ENCODE measurements at places on chromosomes 11 and 22.

DNA sequence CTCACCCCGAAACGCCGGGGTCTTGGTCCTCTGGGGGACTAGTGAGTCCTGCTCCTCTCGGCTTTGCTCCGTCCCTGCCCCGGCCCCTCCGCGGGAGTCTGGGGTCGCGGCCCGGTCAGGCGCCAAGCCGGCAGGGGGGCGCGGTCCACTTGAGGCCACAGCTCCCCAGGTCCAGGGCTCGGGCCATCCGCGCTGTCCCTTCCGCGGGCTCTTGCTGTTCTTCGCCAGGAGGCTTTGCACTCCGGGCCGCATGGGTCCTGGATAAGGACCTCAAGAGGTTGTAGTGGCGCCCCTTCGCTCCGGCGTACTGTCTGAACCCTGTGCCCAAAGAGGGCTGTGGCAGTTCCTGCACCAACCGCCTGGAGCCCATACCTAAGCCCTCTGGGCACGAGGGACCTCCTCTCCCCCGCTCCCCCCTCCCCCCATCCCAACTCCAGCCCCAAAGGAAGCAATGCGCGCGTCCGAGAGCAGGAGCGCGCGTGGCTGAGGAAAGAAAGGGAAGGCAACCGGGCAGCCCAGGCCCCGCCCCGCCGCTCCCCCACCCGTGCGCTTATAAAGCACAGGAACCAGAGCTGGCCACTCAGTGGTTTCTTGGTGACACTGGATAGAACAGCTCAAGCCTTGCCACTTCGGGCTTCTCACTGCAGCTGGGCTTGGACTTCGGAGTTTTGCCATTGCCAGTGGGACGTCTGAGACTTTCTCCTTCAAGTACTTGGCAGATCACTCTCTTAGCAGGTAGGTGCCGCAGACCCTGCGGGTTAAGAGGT lies at the start of gene ADM:
Gene ADM, plus strand, starts transcription at position 579 of the 767 bp plus-strand sequence. CDS start 628 bp downstream, outside the sequence.
- DNase-seq, result no peak

DNA sequence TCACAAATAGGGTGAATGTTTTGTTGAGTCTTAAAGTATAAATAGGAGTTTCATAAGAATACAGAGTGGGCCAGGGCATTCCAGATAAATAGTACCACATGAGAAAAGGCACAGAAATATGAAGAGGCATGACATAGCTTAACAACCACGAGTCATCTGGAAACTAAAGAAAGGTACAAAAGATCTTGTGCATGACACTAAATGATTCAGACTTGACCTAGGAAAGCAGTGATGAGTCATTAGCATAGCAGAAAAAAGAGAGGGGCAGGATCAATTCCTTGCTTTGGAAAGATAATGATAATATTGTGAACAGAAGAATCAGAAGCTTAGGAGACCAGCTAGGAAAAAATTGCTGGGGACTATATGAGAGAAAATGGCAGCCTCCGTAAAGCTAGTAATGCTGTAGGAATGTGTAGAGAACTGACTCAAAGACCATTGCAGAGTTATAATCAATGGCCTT lies 47.6 kb upstream of the FIBIN start:
- DNase-seq, result no peak

DNA sequence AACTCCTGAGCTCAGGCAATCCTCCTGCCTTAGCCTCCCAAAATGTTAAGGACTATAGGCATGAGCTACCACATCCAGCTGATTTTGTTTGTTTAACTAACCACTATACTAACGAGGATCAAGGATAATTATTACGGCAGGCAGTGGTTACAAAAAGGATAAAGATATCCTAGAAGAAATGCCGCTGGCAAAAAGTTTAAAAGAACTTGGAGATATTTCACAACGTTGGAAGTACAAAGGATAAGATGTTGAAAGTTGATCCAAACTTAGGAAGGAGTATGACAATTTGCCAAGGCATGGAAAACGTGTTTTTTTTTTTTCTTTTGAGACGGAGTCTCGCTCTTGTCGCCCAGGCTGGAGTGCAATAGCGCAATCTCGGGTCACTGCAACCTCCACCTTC lies 13.4 kb downstream of the AP5B1 start:
- no peak for DNase-seq

DNA sequence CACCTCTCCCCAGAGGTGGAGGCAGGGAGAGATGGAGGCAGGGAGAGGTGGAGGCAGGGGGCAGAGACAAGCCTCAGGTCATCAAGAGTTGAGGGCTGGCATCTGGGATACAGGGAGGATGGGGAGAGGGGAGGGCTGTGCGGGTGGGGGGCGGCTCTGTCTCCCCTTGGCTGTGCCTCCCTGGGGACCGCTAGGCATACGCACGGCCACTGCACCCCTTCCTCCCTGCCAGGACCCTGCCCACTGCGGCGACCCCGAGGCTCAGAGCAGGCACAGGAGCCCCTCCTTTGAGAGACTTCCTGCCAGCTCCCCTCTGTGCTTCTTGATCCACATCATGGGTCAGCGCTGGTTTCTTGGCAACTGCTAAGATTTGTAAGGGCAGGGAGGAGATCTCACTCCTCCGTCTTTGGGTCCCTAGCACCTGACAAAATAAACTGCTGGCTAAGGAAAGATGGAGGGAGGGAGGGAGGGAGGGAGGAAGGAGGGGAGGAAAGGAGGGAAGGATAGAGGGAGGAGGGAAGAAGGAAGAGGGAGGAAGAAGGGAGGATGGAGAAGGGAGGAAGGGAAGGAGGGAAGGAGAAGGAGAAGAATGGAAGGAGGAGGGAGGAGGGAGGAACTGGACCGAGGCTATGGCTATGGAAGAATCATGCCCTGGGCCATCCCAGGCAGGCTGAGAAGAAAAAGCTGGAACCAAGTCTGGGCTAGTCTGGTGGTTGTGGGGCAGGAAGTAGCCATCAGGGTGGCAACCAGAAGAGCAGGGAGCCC lies 18.5 kb downstream of the PRR33 start:
- no peak for DNase-seq

DNA sequence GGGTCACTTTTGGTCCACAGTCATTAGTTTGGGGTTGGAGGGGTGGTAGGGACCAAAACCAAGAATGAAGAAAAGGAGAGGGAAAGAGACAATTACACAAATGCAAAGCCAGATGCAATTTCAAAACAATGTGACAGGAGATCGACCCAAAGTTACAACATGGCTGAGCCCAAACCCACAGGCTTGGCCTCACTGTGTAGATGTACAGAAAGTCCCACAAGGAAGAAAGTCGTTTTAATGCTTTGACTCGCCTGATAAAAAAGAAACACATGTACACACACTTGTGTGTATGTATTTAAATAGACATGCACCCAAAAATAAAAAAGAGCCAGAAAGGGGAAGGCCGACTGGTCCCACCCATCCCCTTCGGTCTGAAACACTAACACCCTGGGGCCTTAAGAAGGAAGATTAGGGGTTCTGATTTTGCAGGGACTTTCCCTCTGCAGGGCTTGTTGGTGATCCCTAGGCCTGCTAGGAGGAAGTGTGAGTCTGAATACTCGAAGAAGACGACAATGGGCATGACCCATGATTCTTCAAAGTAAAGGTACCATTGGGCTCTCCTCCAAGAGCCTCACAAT lies 104.1 kb downstream of the ETS1 start:
- DNase-seq, result no peak

DNA sequence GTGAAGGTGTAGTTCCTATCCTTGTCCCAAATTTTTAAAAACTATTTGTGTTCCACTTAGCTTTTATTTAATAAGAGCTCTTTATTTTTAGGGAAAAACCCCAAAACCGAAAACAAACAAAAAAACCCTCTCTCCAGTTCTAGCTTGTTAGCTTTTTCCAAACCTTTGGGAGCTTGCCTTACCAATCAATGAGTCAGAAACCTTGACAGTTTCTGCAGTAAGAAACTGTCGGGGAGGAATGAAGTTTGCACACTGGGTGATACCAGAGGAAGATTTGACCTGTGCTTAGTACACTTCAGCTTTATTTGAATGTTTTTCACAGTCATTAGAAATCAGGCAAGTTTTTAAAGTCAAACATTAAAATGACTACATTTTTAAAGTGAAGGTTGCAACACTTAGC lies 105.0 kb downstream of the FAT3 start:
- DNase-seq, result no peak

DNA sequence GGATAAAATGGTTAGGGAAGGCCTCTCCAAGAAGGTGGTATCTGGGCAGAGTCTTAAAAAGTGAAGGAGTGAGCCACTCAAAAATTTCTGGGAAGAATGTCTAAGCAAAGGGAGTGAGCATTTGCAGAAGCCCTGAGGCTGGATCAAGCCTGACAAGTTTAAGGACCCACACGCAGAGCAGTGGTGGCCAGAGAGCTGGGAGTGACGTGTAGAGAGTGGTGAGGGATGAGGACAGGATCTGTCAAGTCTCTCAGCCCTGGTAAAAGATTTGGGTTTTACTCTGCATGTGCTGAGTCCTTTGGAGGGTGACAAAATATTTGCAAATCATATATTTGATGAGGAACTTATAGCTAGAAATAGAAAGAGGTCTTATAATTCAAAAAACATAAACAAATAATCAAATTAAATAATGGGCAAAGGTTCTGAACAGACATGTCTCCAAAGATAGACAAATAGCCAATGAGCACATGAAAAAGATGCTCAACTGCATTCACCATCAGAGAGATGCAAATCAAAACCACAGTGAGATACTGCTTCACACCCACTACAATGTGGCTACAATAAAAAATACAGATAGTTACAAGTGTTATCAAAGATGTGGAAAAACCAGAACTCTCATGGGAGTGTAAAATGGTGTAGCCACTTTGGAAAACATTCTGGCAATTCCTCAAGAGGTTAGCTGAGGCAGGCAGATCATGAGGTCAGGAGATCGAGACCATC lies 107.2 kb upstream of the NNMT start:
- DNase-seq, result no peak

GRCh38 chr11:1029654-1030053 lies 6.9 kb downstream of the MUC6 start:
- DNase-seq, result no peak

- no peak for DNase-seq
Measured at GRCh38 chr11:99349151-99349673, 328.5 kb downstream of the CNTN5 start.

GRCh38 chr22:19509191-19509590 lies 15.0 kb downstream of the CLDN5 start:
- DNase-seq, result no peak

DNA sequence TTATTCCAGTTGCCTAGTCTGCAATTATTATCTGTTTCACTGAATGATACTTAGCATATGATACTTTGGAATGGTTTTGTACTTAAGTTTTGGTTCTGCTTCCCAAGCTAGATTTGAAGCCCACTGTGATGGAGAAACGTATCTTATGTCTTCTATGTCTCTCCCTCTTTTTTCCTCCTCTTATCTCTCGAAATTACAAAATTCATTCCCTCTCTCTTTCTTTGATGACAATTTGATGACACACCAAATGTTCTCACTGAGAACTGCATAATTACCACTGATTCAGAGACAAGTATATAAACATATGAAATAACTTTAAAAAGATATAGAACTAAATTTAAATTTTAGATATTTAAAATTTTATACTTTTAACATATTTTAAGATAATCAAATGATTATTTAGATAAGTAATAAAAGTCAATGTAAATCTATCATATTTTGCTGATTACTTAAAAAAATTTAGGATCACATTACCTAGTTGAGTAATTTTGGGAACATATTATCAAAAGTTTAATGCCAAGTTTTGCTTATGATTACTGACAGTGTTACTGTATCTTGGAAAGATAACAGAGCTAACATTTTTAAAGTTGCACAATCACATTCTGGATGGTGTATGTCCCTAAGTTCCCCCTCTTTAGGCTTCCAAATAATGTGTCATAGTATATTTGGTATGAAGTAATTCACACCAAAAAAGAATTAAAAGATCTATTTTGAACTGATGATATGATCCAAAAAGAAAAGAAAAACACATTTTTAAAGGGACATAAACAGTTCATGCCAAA lies 255.3 kb downstream of the SBF2 start:
- DNase-seq, result no peak

DNA sequence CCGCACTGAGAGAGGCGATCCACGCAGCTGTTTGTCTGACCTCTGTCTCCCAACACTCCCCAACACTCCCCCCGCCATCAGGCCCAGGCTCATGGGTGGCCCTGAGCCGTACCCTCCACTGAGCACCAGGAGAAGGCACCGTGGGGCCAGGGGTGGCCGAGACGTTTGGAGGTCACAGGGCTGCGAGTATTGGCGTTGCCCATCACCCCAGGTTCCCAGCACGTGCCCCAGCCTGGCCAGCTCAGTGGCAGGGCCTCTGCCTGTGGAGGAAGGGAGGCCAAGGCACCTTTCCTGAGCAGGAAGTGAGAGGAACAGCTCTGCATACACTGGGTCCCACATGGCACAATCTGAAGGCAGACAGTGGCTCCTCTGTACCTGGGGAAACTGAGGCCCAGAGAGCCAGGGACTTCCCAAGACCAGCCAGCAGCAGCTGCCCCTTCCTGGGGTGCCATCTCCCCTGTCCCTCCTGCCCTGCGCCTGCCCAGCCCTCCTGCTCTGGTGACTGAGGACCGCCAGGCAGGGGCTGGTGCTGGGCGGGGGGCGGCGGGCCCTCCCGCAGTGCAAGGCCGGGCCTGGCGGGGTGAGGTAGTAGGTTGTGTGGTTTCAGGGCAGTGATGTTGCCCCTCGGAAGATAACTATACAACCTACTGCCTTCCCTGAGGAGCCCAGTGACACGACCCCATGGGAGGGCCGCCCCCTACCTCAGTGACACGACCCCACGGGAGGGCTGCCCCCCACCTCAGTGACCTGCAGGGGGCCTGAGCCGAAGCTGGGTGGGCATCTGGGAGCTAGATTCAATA lies 37.0 kb upstream of the PPARA start:
- no peak for DNase-seq

DNA sequence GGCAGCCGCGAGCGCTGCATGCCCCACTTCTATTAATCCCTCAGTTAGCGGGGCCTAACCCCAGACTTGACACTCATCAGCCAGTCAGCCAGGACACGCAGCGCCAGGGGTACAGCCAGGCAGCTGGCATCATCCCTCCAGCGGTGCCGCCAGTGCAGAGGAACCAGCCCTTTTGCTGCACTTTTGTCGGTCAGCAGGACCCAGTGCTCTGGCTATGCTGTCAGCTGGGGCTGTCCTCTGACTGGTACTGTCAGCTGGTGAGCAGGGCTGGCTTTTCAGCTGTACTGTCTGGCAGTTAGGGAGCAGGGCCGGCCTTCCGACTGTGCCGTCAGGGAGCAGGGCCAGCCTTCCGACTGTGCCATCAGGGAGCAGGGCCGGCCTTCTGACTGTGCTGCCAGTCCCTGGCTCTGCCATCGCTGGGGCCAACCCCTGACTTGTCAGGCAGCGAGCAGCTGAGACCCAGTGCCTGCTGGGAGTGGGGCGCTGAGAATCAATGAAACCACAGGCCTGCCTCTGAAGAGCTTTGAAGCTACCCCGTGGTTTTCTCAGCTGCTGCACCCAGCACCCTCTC lies 115.4 kb downstream of the KIAA1671 start:
- no peak for DNase-seq

- DNase-seq, result no peak
Measured at GRCh38 chr11:61957021-61957770, 7.0 kb downstream of the BEST1 start.

- no peak for DNase-seq
Measured at GRCh38 chr22:30079952-30080533, at the start of gene HORMAD2. Gene HORMAD2 (plus strand): TSS chr22:30080464. CDS start chr22:30093953, 13,489 bp downstream.

GRCh38 chr11:69211540-69211919 lies 55.8 kb downstream of the SMIM38 start:
- DNase-seq, result no peak

Data from cortex of kidney (tissue), 1 donor.